ENCODE measurements at places on chromosomes 2 and 18. TPM values are rescaled to one million over a fixed set of nuclear protein-coding genes. Genes with fewer than 3 reads are reported as not detected.

DNA sequence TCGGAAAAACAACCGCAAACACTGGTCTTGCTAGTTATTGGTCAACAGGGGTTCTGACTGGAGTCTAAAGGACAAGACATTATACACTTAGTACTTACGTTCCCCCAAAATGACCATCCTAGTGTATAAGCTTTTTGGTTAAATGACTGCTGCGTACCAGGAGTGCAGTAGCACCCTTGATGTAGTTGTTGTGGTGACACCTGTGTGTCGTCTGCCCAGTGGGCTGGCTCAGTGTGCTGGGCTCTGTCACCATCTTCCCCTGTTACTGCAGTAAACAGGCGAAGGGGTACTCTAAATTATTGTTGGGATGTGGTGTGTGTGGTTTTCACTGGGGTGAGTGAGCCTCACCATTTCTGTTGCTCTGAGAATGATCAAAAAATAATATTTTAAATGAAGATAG lies 76.2 kb downstream of the MAPRE2 start:
- DNase-seq: no peak

Gene ANKRD62
- polyA plus RNA-seq: not detected

GRCh38 chr2:47024046-47024445 lies 108.4 kb upstream of the MCFD2 start:
- DNase-seq: no peak

Gene ADD2
- not detected for polyA plus RNA-seq

DNA sequence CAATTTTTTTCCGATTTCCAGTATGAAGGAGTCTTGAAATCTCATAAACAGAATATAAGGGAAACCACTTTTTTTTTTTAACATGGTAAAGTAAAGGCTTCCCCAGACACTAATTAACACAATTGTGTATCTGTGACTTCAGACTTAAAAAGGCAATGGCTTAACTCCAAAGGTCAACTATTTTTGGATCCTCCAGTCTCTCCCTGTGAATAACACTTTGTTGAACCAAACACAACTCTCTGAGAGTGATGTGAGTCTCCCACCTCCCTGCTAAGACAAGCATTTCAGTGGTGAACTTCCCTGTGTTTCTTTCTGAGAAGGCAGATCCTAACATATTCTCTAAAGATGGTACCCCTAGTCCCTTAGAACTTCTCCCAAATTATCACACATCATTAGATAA lies 219.6 kb upstream of the RBBP8 start:
- DNase-seq: no peak

DNA sequence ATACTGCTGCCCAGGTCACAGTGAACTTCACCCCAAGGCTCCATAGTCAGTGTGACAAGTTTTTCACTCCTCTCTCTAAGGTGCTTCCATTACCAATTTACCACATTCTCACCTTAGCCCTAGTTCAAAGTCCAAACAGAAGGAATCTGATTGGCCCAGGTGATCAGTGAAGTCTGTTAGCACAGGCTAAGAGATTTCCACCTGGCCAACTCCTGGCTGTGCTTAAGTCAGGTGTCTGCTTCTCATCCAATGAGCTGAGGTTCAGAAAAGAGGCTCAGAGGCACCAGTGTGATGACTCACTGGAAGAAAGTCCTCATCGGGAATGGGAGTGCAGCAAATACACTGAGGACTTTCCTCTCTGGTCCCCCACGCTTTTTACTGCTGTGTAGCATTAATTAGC lies 164.4 kb upstream of the MGAT5 start:
- no peak for DNase-seq

- no peak for DNase-seq
Observed at GRCh38 chr2:37602040-37602439, 69.4 kb downstream of the CDC42EP3 start.

Gene SPRED2
- polyA plus RNA-seq: 11.0 TPM

DNA sequence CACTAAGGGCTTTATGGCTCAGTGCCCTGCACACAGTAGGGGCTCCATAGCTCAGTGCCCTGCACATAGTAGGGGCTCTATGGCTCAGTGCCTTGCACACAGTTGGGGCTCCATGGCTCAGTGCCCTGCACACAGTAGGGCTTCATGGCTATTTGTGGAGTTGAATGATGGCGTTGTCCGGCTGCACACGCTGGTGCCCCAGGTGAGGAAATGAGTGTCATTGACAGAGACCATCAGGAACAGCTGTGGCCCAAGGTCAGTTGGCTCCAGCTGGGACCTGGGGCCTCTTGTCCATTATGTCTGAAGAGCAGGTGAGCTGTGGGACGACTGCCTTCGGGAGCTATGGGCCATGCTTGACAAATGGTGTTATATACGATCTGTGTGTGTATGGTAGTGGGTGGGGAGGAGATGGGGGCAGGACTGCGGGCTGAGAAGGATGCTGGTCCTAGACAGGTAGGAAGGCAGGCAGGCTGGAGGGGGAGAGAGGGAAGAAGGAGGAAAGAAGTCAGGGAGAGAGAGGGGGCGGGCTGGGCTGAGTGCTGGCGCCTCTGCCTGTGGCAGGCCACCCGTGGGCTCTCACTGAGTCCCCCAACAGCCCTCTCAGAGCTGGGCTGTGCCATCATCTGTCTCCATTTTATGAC lies 130.6 kb downstream of the CLIP4 start:
- no peak for DNase-seq

DNA sequence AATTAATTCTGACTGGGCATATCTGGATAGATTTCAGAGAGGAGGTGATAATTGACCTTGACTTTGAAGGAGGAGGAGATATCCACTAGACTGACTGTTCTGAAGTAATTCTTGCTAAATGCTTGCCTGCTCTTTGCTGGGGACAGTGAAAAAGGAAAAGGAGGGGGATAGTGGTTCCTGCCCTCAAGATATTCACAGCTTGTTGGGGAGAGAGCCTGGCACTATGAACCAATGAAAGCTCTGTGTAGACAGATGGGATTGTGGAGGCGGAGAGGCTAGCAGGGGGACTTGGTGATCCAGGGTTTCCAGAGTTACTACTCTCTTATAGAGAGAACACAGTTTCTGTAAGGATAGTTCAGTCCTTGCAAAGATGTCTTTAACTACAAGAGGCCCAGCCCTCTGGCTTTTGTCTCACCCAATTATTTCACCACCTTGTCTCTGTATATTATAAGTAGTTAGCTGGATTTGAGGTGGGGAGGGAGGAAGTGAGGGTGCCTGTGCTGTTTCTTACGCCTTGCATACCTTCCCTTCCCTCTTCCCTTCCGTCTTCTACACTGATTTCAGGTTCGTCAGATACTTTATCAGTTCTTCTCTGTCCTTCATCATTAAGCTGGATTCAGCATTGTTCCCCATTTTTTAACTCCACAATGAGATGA lies 190.4 kb downstream of the PRKCE start:
- no peak for DNase-seq

Data from BJ (cell line).